Spinal cord (tissue), 10 donors: ENCODE measurements at places on chromosomes 2 and 18. TPM values are rescaled to one million over a fixed set of nuclear protein-coding genes. Genes with fewer than 3 reads are reported as not detected.

Gene ZSWIM2
- total RNA-seq = 0.28 TPM

Gene CD28
- total RNA-seq = 3.7 TPM

Gene CRACDL
- 1.9 TPM for total RNA-seq

Gene SKOR2
- total RNA-seq = 1.3 TPM

Gene VWA3B
- total RNA-seq = 1.5 TPM
